Daoy (cell line): ENCODE measurements at places on chromosomes 2 and 18. TPM values are rescaled to one million over a fixed set of nuclear protein-coding genes. Genes with fewer than 3 reads are reported as not detected.

The SLC16A14 gene
- 1.9 and 2.1 TPM in 2 replicates for total RNA-seq

The FNDC4 gene
- total RNA-seq, result 1.9 and 3.7 TPM in 2 replicates

The TFPI gene
- 43.8 and 54.8 TPM in 2 replicates for total RNA-seq

GRCh38 chr2:80499095-80499494 is 194.5 kb upstream of the LRRTM1 start:
- no peak for DNase-seq

GRCh38 chr2:166727095-166727494 is 161.2 kb upstream of the XIRP2 start:
- DNase-seq, result no peak

The RBM43 gene
- 0.57 and 0.83 TPM in 2 replicates for total RNA-seq

The UGT1A8 gene
- 15.1 and 15.4 TPM in 2 replicates for total RNA-seq

The UGT1A10 gene
- total RNA-seq, result 8.2 and 13.4 TPM in 2 replicates

GRCh38 chr18:23077493-23078256 is 57.6 kb upstream of the CABLES1 start:
- DNase-seq, result peak; percentile 14

DNA sequence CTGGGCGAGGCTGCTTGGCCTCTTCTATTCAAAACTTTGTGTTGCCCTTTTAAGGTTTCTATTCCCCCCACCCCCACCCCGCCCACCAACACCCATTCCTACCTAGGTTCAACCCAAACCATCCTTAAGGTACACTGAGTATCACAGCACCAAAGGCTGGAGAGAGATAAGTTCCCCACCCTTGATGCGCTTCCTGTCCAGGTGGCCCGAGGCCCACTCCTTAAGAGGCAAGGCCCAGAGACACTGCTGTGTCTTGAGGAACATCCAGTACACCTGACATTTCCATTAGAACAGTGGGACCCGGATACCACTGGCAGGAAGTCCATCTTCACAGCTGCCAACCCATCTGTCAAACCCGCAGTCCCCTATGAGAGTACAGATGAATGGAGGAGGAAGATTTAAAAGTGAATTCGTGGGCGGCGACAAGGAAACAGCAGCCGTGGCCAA is 277 bp upstream of the INPP1 start:
- no peak for DNase-seq

DNA sequence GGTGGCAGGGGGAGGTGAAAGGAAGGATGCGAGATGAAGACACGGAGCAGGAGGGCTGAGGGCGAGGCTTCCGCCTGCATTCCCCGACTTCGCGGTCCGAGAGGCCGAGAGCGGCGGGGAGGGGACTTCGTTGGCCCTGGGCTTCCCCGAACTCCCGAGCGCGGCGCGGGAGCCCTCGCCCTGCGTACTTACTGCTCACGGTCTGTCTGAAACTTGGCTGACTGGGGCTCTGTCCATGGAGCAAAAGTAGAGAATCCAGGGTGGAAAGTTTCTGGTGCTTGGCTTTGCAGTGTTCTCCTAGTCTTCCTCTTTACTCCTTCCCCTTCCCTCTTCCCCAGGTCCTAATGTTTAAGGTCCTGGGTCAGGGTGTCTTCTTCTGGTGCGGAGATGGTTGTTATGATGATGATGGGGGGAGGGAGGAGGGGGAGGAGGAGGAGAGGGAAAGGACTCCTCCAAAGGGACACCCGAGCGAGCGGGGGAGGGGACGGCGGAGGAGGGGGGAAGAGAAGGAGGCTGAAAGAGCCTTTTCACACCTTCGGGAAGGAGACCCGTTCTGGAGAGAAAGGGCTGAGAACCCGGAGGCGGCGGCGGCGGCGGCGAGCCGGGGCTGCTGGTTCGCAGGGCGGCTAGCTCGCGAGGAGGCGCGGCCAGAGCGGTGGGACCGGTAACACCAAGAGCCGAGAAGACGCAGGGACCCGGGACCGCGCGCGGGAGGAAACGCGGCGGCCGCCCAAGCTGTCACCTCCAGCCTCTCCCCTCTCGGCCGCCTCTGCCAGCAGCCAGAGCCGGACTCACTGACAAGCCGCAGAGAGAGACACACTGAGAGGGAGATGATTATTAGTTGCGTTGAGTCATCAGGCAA is at the start of gene SATB2:
SATB2 (minus strand) TSS at position 793 of the 862 bp plus-strand sequence. CDS start 1,902 bp downstream, outside the sequence.
- peak; percentile 79 for DNase-seq

DNA sequence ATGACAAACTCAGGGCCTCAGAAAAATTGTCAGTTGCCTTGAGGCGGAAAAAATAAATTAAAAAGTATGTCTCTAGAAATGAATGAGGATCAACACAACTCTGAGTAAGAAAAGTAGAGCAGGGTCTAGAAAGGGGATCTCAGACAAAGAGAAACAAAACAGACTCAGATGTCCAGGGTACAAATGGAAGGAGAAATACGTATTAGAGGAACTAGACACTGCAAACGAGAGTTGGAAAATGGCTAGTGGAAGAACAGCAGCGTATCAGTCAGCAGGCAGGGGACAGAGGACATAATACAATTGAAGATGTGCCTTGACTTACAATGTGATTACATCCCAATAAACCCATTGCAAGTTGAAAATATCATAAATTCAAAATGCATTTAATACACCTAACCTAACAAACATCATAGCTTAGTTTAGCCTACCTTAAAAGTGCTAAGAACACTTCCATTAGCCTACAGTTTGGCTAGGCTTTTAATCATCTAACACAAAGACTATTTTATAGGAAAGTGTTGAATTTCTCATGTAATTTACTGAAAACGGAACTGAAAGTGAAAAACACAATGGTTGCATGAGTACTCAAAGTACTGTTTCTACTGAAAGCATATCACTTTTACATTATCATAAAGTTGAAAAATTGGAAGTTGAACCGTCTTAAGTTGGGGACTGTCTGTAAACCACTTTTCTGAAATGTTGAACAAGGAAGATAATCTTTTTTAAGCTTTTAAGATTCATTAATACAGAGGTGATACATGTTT is 182.8 kb downstream of the NBAS start:
- DNase-seq, result no peak

- DNase-seq, result no peak
These were observed 55.9 kb downstream of the LDAH start for GRCh38 chr2:20766798-20767644.

The DCDC2C gene
- total RNA-seq, result not detected in 2 replicates

The TWIST2 gene
- total RNA-seq, result 20.4 and 34.3 TPM in 2 replicates

DNA sequence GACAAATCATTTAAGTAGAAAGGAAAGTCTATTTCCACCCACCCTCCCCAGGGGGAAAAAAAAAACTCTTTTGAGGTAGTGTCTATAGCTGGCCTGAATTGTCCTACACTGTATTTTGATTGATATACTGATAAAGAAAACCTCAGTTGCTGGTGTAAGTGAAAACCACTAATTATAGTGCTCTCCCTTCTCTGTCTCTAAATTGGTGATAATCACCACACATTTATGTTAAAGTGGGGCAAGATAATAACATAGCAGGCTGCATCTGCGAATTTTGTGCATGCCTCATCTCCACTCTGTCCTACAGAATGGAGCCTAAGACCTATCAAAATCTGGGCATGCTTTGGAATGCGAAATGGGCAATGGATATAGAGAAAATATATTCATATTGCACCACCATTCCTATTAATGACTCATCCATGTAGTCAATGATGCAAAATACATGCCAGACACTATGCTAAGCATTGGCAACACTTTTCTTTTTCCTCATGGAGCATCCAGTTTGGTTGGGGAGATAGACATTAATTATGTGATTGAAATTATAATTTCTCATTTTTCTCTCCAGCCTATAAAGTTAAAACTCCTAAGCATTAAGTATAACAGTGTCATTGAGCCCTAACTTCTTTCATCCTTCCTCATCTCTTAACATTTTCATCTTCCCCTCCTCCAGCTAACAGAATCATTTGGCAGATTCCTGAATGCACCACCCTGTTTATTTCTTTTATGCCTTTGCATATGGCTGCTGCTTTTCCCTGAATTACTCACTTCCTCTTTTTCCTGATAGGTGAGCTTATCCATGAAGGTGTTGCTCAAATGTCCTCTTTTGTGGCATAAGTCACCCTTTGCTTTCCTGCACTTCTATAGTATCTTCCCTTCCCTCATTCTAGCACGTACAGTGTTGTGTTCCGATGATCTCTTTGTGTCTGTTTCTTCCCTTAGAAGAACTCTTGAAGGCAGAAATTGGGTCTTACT is 58.2 kb downstream of the SLC9A2 start:
- no peak for DNase-seq

DNA sequence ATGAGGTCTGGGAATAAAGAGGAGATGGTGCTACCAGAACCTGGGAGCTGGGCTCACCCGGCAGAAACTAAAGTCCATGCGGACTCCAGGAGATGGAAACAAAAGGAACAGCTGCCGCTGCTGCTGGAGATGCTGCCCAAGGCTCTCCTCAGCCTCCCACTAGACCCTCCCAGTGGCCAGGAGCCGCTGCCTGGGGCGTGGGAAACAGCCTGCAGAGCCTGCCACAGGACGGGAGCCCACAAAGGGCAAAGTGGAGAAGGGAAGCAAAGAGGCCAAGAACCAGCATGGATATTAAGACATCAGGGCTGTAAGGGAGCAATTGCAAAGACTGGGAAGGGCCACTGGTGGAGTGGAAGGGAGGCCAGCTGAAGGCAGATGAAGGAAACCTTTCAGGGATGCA is 179.6 kb downstream of the NCK2 start:
- no peak for DNase-seq

The POTEF gene
- total RNA-seq, result 4.0 and 5.4 TPM in 2 replicates

- no peak for DNase-seq
These were observed 331.0 kb downstream of the MYCN start for GRCh38 chr2:16271231-16271896.

The TUBA4B gene
- total RNA-seq, result not detected in 2 replicates

DNA sequence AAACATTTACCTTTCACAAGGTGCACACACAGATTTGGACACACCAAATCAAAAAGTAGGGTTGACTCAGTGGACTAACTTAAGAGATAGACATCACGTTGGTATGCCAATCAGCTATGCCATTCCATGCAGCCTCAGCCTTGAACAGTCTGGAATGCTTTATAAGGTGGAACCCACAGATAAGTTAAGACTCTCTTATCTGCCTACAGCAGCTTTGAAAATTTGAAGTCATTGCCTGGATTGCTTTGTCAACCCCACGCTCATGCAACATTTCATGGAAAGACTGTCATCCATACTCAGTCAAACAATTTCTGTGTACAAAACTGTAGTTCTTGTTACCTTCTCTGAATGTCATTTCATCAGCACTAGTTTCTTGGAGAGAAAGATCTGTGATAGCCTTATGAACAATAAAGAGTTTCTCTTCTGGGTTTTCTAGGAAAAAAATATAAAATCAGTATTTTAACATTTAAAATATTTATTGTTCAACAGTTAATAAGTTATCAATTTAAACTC is 1.2 kb downstream of the ERMN start:
- no peak for DNase-seq

The ANTXR1 gene
- 7.5 and 11.1 TPM in 2 replicates for total RNA-seq

DNA sequence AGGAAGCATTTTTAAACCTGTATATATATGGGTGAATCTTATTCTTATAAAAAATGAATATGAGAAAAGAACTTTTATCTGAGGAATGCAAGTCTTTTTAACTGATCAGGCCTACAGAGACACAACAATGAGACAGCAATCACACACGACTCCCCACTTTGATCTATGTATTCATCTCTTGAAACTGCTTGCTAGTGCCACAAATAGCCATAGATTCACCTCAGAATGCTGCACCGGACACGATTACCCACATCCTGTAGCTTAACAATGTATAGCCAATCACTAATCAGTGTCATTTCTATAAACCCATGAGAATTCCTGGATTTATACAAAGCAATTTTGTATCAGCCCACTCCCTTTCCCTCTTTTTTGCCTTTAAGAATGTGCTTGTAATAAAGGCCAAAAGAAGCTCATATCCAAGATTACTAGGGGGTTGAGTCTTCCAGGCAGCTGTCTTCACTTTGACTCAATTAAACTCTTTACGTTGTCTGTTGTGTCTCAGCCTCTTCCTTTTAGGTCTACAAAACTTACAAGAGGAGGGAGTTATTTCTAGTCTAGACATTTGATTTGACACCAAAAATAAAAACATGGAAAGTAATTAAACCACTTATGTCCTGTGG is 94.9 kb downstream of the MBD2 start:
- DNase-seq, result no peak

DNA sequence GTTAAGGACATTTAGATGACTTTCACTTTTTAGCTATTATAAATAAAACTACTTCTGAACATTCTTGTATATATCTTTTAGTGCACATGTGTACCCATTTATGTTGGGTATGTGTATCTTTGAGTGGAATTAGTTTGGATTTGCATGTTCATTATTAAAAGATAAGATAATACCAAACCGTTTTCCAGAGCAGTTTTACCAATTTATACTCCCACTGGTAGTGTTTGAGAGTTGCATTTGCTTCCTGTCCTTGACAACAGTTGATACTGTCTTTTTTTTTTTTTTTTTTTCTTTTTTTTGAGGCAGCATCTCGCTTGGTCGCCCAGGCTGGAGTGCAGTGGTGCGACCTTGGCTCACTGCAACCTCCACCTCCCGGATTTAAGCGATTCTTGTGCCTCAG is 23.3 kb downstream of the SLC30A6 start:
- DNase-seq, result no peak

DNA sequence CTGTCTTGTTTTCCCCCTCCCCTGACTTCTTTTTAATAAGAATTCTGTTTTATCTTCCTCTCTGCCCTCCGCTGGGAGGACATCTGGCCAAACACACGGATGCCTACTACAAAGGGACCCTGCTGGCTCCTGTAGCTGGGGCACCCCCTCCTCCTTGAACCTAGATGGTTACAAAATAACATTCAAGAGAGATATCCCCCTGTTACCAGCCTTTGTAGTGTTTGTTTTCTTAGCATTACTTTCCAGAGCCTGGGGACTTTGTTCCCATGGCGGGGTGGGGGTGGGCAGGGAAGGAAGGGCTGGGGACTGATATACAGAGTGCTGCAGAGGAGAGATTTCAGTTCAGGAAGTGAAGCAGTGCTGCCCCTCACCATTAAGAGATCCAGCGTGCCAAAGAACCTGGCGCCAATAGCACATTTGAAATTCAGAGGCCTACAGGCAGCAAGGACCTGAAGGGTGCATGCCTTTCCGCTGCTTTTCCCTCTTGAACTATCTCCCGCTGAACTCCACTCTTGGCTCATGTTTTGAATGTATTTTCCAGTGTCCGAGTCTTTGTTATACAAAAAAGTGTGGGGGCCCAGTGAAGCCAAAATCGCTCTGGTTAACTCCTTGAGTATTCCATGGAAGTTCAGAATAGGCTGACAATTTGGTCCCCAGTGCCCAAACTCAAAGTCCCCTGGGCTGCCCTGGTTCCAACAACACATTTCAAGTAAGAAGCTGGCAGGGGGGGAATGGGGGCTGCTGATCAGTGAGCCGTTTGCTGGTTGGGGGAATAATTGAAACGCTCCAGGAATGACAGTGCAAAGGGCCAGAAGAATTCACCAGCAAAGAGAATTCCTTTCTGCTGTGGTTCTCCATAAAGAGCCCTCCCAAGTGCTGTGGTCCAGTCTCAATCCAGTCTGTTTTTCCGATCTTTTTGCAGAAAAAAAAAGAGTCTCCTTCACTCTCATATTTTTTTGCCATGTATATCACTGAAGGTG is 94.8 kb upstream of the THOC1 start:
- DNase-seq, result no peak

DNA sequence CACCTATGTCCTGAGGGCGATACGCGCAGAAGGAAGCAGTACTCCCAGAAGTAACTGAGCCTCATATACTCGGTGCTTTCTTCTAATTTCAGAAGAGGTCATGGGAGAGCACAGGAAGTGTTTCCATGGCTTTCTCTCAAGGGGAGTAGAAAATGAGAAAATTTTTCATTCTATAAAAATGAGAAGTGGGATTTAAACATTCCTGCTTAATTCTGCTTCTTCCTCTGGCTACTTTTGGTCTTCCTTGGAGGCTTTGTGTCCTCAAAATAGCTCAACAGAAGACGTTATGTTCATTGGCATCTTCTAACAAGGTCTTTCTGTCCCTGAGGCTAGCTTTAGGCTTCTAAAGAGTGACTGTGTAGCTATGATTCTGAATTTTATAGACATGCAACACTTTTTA is 497.0 kb downstream of the TDRD15 start:
- no peak for DNase-seq

The ACMSD gene
- not detected in 2 replicates for total RNA-seq

The CNDP2 gene
- total RNA-seq, result 28.6 and 32.2 TPM in 2 replicates
